CD4-positive, alpha-beta T cell treated with Interleukin-12 subunit alpha and Interleukin-12 subunit beta, for 1 hour (primary cell): ENCODE measurements at places on chromosomes 5 and 9.

- DNase-seq, result peak; percentile 72
Observed at GRCh38 chr5:76542887-76543690, 80.1 kb downstream of the F2RL2 start.

GRCh38 chr5:167233507-167234220 is 1057.8 kb upstream of the WWC1 start:
- DNase-seq, result no peak

DNA sequence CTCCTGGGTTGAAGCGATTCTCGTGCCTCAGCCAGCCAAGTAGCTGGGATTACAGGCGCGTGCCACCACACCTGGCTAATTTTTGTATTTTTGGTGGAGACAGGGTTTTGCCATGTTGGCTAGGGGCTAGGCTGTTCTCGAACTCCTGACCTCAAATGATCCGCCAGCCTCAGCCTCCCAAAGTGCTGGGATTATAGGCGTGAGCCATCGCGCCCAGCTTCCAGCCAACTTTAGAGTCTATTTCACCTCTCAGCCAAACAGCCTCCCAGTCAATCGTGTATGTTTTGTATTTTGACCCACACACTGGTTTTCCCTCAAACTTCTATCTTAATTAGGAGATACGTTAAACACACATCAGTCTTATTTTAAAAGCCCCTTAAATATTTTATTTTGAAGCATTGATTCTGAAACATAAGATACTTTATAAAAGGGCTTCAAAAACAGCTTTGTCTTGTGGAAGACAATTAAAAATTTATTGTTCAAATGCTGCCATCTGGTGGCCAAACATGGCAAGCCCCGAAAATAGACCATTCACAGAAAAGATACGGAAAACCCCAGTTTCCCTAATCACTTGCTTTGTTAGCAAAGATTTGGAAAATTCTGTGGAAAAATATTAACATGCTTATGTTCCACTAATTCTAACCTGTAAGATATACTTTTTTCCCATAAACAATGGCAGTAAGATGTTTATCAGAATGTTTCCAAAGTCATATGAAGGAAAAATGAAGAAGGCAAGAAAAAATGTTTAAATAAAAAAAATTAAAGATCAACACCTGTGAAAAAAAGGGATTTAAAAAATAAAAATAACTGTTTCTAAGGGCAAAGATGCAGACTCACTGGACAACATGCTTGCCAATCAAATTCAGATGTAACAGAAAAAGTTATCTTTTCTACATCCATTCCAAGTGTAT is 33.1 kb downstream of the APTX start:
- peak; percentile 57 for DNase-seq

- DNase-seq, result no peak
Observed at GRCh38 chr5:31962351-31962751, 211.8 kb downstream of the GOLPH3 start.

DNA sequence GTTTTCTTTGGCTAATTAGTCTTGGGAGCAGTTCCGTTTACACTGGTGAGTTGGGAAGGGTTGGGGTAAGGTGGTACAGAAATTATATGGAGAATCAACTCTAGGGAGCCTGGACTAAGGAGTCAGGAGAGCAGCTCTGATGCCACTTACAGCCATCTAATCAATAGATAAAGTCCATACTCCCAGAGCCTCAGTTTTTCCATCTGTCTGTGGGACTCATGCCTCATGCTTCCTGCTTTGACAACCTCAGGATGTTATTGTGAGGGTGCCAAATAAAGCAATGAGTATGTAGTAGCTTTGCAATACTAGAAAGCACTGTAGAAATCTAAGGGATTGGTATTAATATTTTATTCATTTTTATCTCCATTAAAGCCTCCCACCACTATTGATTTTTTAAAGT is 105.0 kb downstream of the GALNT10 start:
- no peak for DNase-seq

DNA sequence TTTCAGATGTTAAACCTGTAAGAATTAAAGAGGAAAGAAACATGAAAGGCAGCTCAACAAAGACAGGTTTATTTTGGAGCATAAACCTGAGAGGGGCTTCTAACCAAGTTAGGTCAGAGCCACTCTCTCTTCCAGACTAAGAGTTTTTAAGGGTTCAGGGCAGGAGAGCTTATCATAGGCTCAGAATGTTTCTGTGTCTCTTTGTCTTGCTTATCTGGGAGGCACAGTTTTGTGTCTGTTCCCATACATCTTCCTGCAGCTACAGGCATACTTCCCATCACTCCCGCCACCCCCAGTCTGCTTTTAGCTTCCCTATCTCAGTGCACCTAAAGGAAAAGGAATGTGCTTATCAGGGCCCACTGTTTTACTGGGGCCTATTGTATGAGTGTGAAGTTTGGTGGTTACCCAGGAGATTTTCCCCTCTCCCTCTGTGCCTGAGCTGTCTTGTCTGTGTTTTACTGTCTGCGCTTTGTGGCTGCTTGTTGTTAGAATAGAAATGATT is 21.9 kb downstream of the CD14 start:
- no peak for DNase-seq

DNA sequence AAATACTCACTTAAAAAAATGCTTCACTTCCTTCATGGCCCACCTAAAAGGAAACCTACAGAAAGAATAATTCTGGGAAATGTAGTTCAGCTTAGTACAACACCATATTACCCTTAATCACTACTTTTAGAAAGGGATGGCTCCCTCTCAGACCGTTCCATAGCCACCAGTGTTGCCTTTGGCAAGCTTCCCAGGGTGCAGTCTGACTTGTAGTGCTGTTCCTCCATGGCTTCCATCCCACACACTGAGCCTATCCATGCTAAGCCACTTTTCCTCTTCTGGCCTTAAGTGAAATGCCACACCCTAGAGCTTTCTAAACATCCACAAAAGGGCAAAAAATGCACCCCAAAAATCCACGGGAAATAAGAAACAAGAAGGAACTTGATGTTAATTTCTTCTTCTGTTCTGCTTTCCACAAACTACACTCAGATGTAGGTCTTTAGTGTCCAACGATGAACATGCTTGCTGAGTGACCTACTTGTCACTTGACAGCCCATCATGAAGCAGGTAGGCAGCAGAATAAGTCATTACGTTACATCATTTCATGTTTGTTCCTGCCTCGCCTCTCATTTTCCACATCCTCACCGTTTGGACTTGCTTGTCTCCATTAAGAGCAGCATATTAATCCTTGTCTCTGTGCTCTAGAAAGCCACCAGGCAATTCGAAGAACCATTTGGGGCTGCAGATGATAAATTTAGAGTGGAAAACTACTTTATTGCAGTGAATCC is 391.1 kb upstream of the GRAMD2B start:
- no peak for DNase-seq

DNA sequence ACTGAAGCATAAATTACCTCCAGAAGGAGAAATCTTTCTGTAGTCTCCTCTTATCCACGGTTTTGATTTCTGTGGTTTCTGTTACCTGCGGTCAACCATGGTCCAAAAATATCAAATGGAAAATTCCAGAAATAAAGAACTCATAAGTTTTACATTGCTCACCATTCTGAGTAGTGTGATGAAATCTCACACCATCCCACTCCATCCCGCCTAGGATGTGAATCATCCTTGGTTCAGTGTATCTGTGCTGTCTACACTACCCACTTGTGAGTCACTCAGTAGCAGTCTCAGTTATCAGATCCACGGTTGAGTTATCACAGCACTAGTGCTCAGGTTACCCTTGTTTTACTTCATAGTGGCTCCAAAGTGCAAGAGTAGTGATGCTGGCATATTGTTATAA is 371.2 kb downstream of the NFIB start:
- DNase-seq, result no peak

- no peak for DNase-seq
Observed at GRCh38 chr5:160922311-160922710, 70.3 kb upstream of the ATP10B start.

GRCh38 chr9:38445154-38446043 is 21.1 kb upstream of the IGFBPL1 start:
- DNase-seq, result no peak

GRCh38 chr5:115992848-115993350 is 30.6 kb downstream of the LVRN start:
- no peak for DNase-seq

GRCh38 chr5:172901012-172901780 is 58.0 kb upstream of the RPL26L1 start:
- DNase-seq, result no peak
